GM10248 (cell line): ENCODE measurements at places on chromosomes 3 and 15.

DNA sequence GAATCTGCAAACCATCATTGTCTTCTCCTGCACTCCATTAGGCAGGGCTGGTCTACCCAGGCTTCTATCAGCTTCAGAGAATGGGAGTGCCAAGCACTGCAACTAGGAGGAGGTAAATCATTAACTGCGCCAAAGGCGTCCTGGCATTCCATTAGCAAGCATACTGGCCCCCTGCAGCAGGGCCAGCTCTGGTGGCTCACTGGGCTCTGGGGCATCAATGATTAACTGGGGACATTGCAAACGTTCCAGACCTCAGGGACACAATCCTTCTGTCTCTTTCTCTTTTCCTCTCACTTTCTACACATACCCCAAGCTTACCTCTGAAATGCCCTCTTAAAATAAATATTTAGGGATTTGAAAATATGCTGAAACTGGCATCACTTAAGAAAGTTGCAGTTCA lies 129.0 kb downstream of the MYLK start:
- no peak for DNase-seq

DNA sequence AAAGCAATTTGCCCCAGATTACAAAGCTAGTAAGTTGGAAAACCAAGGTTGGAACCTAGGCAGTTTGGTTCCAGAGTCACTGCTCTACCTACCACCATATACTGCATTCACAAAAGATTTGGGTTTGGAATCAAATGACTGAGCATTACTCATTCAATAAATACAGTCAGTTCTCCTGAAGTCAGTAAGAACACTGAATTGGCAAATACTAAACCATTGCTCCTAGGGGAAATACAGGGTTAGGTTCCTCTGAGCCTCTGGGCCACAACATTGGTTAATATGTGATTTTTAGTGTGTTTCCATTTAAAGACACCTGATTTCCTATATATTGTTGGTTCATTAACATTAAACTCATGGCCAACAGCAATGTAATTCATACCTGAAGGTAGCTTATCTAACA lies 2.1 kb upstream of the EIF5A2 start:
- no peak for DNase-seq

- DNase-seq, result no peak
These were observed 42.6 kb downstream of the ADAMTS9 start for GRCh38 chr3:64645243-64645642.

- peak; percentile 39 for DNase-seq
These were observed 6.1 kb upstream of the RPP14 start for GRCh38 chr3:58299839-58300516.

DNA sequence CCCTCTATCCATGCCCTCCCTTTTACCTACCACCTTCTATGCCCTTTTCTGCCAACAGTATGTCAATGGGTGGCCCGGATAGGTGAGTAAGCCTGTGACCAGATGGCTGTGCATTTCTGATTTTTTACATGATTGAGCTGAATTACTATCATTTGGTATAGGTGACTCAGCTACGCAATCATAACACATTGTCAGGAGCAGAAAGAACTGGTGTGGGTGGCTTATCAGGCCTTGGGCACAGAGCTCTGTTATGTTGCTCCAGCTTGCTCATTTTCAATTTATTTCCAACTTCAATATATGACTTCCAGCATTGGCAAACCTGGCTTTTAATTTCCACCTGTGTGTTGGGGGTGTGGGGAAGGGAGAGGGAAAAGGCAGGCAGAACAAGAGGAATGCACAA lies 86.6 kb upstream of the AGBL1 start:
- DNase-seq, result no peak

DNA sequence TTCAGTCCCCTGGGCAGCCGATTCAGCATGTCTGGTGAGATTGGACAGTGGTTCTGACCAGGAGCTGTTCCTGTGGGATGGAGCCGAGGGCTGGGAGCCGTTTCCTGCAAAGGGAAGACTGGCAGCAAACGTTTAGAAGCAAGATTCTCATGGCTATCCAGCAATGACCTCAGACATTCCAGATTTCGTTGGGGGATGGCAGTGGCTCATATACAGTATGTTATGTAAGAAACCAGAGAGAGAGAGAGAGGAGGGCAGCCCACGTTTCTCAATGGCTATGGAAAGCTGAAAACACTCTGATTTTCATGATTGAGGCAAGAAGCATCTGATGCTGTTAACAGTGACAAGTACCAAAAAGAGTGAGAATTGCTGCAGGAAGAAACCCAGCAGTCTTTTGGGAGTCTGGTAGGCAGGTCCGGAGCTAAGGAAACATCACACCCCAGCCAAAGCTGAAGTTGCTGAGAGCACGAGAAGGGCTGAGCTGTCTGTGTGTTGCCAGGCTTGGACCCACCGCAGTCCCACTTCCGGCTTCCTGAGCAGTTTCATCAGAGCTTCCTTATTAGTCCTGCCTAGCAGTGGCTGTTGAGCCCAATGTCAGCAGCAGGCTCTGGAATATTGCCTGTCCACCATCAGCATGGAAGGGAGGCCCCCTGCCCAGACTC lies 25.6 kb upstream of the VPS8 start:
- DNase-seq, result no peak

GRCh38 chr3:151900884-151901643 lies 27.6 kb downstream of the SUCNR1 start:
- no peak for DNase-seq

GRCh38 chr3:98580401-98581386 lies 12.7 kb downstream of the CPOX start:
- no peak for DNase-seq

- no peak for DNase-seq
These were observed 28.2 kb downstream of the MBNL1 start for GRCh38 chr3:152296971-152297370.

DNA sequence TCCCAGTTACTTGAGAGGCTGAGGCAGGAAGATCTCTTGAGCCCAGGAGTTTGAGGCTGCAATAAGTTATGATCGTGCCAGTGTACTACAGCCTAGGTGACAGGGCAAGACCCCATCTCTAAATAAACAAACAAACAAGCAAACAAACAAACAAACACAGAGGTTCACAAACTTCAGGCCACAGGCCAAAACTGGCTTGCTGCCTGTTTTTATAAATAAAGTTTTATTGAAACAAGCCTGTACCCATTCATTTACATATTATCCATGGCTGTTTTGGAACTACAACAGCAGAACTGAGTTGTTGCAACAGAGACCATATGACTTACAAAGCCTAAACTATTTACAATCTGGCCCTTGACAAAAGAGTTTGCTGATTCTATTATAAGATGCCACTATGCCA lies 6.5 kb downstream of the DYNC1LI1 start:
- no peak for DNase-seq

DNA sequence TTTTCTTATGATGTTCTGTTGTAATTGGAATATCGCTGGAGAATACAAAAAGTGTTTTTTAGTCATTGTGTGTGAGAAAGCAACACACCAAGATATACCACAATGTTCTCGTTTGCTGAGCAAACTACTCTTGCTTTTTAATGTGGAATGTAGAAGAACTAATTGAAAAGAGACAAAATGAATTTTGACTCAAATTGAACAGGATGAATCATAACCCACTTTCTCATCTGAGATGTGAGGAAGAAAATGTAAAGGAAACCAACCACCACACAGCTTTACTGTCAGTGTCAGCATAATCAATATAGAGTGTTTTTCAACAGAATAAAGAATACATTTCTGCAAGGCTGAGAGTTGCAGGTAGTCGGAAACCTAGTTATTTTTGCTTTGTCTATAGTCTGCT lies 448.8 kb upstream of the TPRG1 start:
- DNase-seq, result no peak

DNA sequence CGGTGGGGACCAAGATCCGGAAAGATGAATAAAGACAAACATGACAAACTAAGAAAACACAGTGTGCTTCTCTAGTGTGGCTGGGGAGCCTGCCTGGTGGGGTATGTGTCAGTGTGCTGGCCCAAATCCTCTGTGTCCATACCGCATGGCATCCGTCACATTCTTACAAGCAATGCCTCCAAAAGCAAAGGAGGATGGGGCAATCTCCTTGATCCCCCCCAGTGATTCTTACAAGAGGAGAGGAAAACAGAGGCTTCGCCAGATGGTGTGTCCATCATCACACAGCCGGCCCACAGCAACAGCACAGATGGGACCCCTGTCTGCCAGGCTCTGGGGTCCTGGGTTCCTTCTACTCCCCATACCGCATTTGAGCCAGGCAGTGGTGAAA lies 558 bp upstream of the IL17RC start:
- no peak for DNase-seq

DNA sequence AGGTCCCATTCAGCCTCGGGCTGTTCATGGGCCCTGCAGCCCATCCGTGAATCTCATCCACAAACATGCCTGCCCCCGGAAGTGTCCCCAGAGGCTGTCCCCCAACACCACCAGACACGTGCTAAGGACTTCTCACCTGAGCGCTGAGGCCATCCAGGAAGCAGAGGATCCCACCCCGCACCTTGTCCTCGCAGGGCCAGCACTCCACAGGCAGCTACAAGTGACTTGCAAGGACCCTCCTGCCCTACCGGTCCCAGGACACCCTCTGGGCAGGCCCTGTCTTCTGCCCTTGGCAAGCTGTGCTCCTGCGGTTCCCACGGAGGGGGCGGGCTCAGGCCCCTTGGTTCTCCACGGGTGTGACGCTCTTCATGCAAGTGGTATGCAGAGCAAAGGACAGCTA lies 146.0 kb downstream of the NUP210 start:
- no peak for DNase-seq

GRCh38 chr3:177236704-177237103 lies 39.4 kb upstream of the TBL1XR1 start:
- no peak for DNase-seq

GRCh38 chr15:32119694-32120330 lies 89.5 kb downstream of the CHRNA7 start:
- no peak for DNase-seq

- DNase-seq, result no peak
These were observed 21.1 kb downstream of the ANXA2 start for GRCh38 chr15:60376677-60377095.

DNA sequence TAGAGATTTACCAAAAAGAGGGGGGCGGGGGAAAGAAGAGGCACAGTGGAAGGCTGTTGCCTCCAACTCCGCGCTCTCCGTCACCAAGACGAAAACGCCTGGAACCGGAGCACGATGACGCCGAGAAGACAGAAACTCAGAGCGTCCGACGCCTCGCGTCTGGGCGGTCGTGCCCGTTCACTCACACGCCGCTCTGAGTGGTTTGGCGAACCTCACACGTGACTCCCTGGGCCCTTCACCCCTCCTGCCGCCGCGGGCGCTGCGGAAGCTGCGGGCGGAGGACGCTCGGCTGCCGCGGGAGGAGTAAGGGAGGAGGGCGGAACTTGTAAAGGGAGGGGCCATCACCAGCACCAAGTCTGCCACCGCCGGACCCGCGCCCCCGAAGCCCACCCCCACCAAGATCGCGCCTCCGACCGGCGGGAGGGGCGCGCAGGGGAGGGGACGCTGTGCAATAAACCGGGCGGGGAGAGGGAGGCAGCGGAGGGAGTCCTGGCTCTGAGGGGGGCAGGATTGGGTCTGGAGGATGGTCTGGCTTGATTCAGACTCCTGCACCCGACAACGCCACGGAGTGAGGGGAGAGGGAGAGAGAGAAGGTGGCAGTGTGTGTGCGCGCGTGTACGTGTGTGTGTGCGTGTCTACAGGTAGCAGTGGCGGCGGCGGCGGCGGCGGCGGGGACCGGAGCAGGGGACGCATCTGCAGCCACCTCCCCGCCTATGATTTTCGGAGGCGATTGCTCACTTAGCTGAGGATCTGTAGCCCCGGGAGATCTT lies 1.9 kb upstream of the NLGN1 start:
- peak; percentile 67 for DNase-seq

GRCh38 chr15:90191344-90191687 lies 9.8 kb upstream of the SEMA4B start:
- DNase-seq, result no peak

GRCh38 chr3:14943042-14943441 lies 4.3 kb upstream of the NR2C2 start:
- no peak for DNase-seq

GRCh38 chr3:181892848-181893247 lies 181.1 kb downstream of the SOX2 start:
- DNase-seq, result no peak

DNA sequence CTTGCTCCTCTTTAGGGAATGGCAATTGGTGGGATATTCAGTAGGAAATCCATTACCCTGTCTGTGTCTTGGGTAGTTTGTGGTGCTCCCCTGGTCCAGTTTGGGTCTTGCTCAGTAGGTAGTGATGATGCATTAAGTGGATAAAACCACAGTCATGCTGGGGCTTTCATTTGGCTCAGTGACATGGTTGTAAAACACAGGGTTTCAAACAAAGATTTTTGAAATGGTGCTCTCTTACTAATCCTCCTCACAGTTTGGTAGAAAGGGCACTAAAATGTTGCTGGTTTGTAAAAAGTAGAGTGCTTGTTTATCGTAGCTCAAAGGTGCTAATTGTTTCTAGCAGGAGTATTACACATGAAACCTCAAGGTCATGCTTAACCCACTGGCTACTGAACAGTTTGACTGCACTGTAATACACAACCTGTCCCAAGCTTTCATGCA lies 22.9 kb downstream of the BBX start:
- DNase-seq, result no peak

DNA sequence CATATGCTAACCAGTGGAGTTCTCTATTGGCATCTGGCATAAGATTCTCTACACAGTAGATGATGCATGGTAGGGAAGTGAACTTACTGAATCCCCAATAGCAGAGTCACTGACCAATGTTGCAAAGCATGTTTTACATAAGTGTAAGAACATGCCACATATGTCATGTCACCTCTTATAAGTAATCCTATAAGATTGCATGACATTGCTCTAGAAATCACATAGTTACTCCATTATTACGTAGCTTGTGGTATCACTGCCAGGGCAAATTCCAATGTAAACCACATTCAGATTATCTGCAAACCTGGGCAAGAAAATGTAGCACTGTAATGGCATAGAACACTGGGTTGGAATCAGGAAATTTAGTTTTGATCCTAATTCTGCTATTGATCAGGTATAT lies 198.2 kb upstream of the UMPS start:
- DNase-seq, result no peak

DNA sequence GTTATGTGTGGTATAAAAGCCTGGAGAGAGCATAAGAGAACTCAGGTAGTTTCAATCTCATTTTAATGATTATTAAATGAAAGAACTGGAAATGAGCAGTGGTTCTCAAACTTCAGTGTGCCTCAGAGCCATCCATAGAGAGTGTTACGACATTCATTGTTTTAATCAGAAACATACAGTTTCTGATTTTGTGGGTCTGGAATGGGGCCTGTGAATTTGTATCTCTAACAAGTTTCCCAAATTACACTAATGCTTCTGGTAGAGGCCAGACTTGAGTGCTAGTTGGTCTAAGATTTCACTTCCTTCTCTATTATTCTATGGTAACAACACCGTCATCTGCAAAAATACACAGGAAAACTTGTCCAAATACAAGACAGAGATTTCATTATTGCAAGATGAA lies 292.0 kb upstream of the NECTIN3 start:
- DNase-seq, result no peak

DNA sequence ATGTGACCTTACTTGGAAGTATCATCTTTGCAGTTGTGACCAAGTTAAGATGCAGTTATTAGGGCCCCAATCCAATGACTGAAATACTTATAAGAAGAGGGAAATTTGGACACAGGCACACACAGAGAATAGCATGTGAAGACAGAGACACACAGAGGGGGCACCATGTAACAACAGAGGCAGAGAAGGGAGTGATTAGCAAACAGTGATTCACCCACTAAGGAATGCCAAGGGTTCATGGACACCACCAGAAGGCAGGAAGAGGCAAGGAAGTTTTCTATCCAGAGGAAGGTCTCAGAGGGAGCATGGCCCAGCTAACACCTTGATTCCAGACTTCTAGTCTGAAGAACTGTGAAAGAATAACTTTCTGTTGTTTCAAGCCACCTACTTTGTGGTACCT lies 25.0 kb downstream of the SIDT1 start:
- no peak for DNase-seq
